Activated naive CD4-positive, alpha-beta T cell (primary cell): ENCODE measurements at places on chromosomes 16 and 17.

- no peak for DNase-seq
These were observed 5.4 kb downstream of the SLC47A1 start for GRCh38 chr17:19539040-19539399.

GRCh38 chr17:44795928-44796327 lies 34.2 kb downstream of the GJC1 start:
- DNase-seq, result no peak

DNA sequence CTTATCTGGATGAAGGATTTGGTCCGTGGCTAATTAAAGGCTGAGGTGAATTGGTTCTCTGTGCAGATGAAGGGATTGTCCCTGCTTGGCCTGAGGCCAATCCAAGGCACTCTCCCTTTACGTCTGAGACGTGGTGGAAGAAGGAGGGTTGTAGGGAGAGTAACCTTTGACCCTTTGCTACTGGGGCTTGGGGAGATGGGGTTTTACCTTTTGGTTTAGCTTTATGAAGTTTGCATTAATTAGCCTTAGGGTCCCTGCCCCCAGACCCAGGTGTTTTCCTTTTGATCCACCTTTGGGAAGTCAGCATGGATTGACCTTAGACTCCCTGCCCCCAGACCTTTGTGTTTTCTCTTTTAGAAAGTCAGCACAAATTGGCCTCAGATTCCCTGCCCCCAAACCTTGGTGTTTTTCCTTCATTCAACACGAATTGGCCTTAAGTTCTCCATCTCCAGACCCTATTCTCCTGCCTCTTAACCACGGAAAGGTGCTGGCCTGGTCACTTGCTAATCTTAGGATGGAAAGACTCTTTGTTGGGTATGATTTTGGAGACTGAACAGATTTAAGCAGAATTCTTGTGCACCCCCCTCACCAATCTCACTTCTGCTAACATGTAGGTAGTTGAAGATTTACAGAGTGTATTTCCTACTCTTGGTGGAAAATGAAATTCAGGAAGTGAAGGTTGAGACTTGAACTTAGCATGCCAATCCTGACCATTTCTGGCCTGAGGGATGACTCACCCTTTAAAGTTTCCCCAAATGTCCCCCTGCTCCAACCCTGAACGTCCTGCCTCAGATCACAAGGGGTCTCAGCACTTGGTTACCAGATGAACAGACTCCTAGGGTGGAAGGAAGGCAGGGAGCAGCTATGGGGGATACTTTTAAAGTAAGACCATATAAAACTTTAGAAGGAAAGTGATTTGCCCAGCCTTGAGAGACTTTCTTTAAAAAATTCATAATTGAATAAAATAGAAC lies 23.1 kb upstream of the MMD start:
- no peak for DNase-seq

- DNase-seq, result no peak
These were observed 29.9 kb downstream of the PIEZO1 start for GRCh38 chr16:88754912-88755744.

DNA sequence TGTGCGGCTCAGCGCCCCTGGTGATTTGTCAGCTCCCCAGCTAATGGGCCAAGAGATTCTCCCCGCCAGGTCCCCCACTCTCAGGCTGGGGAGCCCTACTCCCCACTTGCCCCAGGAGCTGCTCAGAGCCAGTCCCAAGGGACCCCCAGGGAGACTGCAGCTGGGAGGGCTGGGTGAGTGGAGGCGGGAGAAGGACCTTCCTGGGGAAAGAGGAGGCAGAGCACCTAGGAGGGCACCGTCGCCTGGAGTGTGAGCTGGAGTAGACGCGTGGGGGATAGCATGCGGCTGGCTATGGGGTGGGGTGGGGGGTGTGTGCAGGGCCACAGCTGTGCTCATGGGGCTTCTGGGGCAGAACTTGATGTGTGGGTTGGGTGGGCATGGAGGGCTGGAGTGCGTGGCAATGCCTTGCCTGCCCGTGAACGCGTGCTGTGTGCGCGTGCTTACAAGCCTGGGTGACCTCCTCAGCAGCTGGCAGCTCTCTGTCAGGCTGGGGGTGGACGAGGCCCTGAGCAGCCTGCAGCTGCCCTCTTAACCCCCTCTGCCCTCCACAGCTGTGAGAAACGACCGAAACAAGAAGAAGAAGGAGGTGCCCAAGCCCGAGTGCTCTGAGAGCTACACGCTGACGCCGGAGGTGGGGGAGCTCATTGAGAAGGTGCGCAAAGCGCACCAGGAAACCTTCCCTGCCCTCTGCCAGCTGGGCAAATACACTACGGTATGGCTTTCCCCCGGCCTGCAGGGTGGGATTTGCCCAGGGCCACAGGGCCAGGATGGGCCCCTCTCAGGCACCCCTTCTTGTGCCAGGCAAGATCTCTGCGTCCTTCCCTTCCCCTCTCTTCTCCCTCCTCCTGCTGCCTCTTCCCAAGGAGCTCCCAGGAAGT lies 12.9 kb downstream of the GJD3 start:
- no peak for DNase-seq

- DNase-seq, result no peak
These were observed 437.3 kb upstream of the DYNLRB2 start for GRCh38 chr16:80103463-80103862.

DNA sequence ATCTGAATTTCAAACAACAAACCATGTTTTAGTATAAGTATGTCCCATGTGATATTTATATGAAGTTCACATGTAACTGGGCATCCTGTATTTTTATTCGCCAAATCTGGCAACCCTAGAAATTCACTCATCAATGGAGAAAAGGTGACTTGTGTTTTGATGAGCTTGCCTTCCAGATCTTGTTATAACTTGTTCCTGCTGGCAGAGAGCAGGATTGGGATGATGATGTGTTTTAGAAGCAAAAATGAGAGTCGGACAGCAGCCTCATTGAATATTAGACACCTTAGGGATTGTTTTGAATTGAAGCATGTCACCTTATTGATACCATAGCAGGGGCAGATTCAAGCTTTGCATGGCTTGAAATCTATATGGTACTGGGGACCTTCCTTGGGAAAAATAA lies 85.4 kb upstream of the MED13 start:
- DNase-seq, result no peak

GRCh38 chr16:71675380-71675779 lies 49.1 kb downstream of the PHLPP2 start:
- DNase-seq, result no peak

DNA sequence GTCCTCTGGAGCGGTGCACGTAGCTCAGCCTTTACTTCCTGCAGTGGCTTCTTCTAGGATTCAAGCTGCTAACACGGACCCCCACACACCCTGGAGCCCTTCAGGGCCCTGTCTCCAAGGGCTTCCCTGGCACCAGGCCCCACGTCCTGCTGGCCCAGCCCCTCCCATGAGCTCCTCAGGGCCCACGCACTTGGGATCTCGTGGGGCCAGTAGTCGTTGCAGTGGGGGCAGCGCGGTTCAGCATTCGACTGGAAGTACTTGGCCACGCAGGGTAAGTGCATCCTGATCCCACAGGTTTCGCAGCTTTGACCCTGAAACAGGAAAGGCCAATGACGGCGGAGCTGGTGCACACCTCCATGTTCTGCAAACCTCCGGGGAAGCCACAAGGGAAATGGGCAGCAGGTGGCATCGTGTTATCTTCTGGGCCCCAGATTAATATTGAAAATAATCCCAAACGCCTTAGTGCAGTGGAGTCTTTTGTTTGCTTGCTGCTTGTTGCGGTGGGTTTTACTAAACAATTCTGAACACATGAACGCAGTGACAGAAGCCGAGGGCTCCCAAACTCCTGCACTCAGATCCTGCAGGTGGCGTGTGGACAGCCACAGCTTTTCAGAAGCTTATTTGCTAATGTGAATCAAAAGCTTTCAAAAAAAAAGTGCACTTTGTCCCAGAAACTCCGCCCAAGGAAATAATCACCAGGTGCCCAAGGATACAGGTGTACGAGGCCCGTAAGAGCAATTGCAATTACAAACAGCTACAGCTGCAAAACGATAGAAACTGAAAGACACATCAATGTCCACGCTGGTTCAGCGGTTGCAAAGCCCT lies 22.4 kb downstream of the KDM8 start:
- no peak for DNase-seq

DNA sequence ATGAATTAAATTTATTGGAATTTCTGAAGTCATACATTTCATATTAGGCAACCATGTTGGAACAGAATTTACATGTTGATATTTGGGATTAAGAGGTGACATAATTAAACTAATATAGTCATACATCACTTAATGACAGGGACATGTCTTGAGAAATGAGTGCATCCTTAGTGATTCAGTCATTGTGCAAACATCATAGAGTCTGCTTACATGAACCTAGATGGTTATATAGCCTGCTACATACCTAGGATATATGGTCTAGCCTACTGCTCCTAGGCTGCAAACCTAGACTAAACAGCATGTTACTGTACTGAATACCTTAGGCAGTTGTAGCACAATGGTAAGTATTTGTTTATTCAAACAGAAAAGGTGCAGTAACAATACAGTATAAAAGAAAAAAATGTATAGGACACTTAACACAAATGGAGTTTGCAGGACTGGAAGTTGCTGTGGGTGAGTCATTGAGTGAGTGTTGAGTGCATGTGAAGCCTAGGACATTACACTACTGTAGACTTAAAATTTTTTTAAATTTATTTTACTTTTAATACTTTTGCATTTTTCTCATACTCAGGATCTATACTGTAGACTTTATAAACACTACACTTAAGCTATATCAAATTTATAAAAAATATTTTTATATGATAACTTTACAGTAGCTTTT lies 85.6 kb downstream of the OMG start:
- no peak for DNase-seq

- DNase-seq, result no peak
These were observed 32.0 kb downstream of the GAS7 start for GRCh38 chr17:10166176-10166935.

DNA sequence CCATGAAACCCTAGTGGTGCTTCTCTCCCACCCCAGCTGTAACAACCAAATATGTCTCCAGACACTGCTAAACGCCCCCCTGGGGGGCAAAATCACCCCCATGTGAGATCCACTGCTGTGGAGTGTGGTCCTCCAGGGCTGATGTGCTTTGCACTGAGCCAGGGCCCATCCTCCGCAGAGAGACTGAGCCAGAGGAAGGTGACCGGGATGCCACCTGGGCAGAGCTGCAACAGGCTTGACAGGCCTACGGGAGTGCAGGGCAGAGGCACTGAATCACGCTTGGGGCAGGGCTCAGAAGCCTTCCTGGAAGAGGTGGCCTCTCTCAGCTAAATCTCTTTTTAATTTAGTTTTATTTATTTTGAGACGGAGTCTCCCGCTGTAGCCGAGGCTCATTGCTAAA lies 4.4 kb downstream of the GJD3 start:
- DNase-seq, result no peak

- no peak for DNase-seq
These were observed 663 bp downstream of the PRR35 start for GRCh38 chr16:560701-561412.

- DNase-seq, result no peak
These were observed 113.3 kb downstream of the VPS53 start for GRCh38 chr17:601244-601925.

GRCh38 chr17:944266-944826 lies 35.2 kb downstream of the NXN start:
- no peak for DNase-seq

DNA sequence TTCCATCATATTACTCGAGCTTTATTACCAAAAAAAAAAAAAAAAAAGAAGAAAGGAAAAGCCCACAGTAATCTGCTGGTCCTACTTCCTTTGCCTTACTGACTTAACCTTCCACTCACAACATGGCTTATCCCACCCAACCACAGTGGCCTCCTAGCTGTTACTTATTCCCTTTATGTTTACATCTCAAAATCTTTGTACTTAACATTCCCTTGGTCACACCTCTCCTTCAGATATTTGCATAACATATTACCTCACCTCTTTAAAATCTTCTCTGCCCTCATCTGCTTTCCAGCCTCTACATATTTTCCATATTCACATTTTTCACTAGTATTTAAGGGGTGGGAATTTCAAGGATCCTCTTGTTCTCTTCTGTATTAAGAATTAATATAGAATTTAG lies 327.0 kb upstream of the TBX2 start:
- DNase-seq, result no peak

DNA sequence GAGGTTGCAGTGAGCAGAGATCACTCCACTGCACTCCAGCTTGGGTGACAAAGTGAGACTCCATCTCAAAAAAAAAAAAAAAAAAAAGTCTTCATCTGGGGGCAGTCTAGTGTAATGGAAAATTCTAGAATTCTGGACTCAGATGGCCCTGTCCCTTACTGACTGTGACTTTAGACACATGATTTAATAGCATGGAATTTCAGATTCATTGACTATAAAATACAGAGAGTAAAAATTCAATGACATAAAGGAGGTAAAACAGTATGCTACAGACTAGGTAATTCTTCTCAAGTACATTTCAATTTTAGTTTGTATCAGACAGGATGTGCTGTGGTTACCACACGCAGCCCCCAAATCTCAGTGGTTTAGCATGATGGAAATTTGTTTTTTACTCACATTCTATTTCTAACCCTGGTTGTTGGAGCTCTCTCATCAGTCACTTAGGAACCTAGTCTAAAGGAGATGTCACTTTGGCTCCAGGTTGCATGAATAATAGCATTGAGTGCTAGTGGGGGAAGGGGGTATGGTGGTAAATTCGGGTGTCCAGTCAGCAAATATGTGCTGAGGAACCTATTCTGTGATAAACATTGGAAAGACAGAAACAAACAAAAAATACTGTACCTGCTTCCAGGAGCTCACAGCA lies 444.0 kb downstream of the XYLT1 start:
- DNase-seq, result no peak

DNA sequence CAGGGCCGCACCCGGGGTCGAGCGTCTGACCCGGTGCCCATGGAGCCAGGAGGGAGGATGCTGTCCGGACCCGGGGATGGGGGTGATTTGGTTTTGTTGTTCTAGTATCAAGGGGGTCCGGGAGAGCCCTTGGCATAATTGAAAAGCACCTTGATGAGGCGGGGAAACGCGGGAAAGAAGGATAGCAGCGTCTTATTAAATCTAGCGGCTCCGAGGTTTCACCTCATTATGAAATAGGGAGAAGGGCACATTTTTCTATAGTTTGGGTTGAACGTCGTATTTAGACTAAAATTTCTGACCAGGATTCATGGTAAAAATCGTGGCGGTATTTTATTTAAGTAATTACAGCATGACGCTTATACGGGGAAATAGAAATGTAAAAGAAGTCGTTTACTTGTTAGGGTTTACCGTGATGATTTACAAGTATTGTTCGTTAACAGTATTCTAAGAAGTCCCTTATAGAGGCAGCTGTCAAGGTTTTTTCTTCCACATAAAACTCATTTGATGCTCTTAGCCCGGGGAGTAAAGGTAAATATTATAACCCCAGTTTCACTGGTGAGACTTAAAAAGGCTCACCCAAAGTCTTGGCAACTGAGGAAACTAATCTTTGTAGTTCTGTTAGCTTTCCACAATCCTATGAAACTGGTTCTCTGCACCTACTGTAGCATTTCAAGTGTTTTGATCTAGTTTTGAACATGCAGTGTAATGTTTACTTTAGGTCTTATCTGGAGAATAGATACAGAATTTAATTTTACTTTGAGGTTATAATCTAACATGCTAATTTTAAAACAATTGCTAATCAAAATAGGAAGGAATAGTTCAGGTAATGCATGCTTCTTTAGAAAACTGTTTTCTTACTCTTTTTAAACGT lies 756 bp downstream of the LUC7L3 start:
- DNase-seq, result no peak

GRCh38 chr16:66263973-66264310 lies 102.5 kb upstream of the CDH5 start:
- no peak for DNase-seq

GRCh38 chr16:3182608-3183444 lies 5.2 kb upstream of the OR1F1 start:
- DNase-seq, result peak; percentile 32

GRCh38 chr17:74001145-74001544 lies 202.3 kb upstream of the RPL38 start:
- no peak for DNase-seq

GRCh38 chr17:1558401-1558800 lies 4.2 kb downstream of the PITPNA start:
- no peak for DNase-seq
